Left kidney (tissue), 8 donors: ENCODE measurements at places on chromosomes 1 and 21. TPM values are rescaled to one million over a fixed set of nuclear protein-coding genes. Genes with fewer than 3 reads are reported as not detected.

Gene CCDC18
- 18.8 TPM for polyA plus RNA-seq

Gene ADGRL4
- 22.0 TPM for polyA plus RNA-seq

Gene AUNIP
- 3.4 TPM for polyA plus RNA-seq

Gene HHIPL2
- polyA plus RNA-seq, result 1.8 TPM

Gene SLC30A10
- polyA plus RNA-seq, result 0.23 TPM

Gene RHCE
- polyA plus RNA-seq, result 0.83 TPM

Gene ATP1A4
- 0.15 TPM for polyA plus RNA-seq

GRCh38 chr1:200901796-200902444, 7.2 kb downstream of the INAVA start:
- DNase-seq, result no peak

DNA sequence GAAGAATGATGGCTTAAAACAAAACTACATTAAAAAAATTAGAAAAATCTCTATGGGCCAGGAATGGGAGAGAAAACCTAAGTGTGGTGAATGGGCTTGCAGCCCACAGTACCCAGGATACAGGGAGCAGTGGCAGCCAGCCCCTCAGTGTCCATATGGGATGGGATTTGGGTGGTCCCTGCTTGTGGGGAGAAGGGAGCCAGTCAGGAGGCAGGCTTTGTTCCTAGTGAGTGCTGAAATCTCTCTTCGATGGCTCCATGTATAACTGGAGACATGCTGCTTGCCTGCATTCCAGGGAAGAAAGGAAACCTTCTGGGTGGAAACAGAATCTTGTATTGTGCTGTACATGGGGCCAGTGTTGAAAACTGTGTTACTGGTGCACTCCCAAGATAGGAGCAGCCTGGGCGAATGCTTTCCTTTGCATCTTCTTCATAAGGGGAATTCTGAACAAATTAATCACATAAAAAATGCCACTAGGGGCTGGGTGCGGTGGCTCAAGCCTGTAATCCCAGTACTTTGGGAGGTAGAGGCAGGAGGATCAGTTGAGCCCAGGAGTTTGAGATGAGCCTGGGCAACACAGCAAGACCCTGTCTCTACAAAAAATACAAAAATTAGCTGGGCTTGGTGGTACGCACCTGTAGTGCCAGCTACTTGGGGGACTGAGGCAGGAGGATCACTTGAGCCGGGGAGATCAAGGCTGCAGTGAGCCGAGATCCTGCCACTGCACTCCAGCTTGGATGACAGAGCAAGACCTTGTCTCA, 36.0 kb downstream of the PTPRU start:
- no peak for DNase-seq

DNA sequence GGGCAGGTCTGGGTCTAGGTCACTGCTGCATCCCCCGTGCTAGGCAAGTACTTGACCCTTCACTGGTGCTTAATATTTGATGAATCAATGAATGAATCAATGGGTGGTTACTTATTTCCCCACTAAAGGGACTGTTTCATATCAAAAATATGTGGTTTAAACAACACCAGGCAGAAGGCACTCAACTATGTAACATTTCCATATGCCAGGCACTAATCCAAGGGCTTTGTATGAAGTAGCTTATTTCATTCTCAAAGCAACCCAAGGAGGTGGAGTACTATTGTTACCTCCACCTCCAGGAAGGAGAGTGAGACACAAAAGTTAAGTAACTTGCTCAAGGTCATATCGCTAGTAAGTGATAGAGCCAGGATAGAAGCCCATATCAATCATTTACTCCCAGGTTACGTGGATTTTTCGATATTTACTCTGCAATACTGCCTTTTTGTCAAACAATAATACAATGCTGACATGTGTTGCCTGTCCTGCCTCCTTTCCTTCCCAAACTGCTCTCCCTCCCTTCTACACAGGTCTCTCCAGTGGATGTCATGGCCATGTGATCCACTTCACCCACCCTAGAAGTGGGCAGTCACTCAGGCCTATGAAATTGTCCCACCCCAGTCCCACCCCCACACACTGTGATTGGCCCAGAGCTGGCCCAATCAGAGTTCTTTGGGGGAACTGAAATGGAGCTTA, 142.8 kb downstream of the ETS2 start:
- no peak for DNase-seq

- no peak for DNase-seq
Measured at GRCh38 chr1:3544040-3544977, 67.0 kb downstream of the MEGF6 start.

- DNase-seq, result no peak
Measured at GRCh38 chr1:167332503-167332902, 111.8 kb downstream of the POU2F1 start.

GRCh38 chr1:200732438-200732837, 6.3 kb upstream of the CAMSAP2 start:
- DNase-seq, result no peak

DNA sequence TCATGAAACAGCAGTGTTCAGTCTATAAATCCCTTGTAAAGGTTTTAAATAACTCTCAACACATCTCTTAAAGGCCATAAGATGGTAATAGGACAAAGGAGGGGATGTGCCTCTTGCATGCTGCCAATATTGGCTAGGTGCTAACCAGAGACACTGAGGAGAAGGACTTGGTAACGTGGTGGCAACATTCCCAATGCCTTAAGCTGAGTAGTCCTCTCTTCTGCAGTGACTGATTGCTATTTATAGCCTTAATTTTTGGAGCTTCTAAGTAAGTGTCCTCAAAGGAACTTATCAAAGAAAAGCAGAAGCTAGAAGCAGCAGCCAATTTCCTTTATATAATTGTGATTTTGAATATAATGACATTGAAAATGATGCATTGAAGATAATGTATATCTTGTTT, 63.0 kb downstream of the DPT start:
- no peak for DNase-seq

DNA sequence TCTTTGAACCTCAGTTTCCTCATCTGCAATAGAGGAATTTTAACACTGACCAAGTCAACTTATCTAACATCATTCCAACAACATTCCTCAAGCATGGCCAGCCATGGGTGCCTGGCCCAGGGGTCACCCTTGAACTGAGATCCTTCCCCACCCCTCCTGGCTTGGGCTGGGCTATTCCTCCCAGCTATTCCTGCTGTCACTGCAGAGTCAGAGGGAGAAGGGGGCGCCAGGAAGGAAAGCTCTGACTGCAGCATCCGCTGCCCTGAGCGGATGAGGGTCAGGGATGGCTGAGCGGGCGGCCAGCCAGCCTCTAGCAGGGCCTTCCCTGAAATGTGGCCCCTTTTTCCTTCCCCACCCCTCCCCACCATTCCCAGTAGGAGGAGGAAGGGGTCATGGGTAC, 3.1 kb downstream of the TINAGL1 start:
- peak; percentile 47 for DNase-seq

DNA sequence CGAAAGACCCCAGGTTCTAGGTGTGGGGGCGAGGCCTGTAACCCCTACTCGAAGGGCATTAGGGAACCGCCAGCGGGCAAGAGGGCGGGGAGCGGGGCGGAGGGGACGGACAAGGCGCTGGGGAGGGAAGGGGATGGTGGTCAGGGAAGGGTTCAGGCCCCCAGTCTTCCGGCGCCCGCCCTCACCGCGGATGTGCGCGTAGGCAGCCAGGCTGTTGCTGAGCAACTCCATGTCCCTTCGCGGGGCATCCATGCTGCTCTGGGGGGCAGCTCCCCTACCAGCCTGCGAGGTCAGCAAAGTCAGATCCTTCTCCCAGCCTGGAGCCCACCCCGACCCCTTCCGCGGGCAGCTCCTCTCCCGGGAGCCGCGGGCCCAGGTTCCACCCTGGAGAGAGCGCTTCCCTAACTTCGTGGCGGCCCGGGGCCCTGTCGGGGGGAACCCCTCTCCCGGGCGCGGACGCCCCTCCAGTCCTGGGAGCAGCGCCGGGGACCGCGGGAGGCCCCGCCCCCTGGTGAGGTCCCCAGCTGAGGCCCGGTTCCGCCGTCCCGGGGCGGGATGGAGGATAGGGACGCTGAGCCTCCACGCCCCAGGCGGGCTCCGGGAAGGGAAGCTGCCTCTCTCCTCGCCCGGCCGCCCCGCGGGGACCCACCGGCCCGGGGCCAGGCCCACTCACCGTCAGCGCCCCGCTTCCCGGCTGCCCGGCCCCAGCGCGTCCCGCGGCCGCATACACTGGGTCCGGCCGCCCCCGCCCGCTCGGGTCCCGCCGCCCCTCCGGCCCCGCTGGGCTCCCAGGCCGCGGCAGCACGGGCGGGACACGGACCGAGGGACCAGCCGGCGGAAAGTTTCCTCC, 434 bp downstream of the EVA1B start:
- no peak for DNase-seq

DNA sequence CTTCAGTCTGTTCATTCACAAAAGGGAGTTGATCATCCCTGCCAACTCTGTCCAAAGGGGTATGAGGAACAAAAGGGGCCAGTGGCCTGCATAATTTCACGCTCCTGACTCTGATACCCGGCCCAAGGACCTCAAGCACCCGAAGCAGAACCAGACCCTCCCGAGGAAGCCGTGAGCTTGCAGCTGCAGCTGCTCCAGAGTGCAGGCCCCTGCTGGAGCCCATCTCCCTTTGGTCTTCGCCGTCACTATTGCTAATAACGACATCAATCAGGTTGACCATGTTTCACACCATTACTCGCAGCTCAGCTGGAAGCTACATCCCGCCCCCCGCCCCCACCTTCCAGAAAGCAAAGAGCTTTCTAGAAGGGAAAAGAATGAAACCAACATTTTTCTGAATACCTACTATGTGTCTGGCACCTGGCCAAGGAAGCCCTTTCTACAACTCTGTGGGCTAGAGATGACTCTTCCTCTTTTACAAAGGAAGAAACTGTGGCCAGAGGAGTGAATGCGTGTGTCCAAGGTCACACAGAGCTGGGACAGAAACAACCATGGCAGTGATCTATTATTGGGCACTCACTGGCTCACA, 5.5 kb downstream of the NKAIN1 start:
- DNase-seq, result no peak

- DNase-seq, result no peak
Measured at GRCh38 chr1:33849211-33849610, 14.7 kb upstream of the HMGB4 start.

DNA sequence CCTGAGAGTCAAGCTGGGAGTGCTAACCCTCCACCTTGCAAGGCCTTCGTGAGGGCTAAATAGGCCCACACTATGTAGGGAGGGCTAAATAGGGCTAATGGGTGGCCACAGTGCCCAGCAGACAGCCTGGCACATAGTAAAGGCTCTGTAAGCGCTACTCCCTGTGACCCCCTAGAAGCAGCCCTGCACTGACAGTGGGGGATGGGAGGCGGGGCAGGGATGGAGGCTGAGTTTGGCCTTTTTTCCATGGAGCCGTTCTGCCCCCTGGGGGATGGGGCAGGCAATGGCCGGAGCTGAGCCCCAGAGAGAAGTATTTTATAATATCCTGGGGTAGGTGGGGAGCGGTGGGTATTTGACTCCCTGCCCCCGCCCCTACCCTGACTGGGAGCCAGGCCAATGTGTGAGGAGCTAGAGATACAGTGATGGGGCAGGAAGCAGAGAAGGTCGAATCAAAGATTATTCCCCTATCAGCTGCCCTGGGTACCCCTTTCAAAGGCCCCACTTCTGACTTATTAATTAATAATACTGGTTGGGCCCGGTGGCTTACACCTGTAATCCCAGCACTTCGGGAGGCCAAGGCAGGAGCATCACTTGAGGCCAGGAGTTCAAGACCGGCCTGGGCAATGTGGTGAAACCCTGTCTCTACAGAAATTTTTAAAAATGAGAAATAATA, 42.3 kb downstream of the LACTBL1 start:
- DNase-seq, result no peak

DNA sequence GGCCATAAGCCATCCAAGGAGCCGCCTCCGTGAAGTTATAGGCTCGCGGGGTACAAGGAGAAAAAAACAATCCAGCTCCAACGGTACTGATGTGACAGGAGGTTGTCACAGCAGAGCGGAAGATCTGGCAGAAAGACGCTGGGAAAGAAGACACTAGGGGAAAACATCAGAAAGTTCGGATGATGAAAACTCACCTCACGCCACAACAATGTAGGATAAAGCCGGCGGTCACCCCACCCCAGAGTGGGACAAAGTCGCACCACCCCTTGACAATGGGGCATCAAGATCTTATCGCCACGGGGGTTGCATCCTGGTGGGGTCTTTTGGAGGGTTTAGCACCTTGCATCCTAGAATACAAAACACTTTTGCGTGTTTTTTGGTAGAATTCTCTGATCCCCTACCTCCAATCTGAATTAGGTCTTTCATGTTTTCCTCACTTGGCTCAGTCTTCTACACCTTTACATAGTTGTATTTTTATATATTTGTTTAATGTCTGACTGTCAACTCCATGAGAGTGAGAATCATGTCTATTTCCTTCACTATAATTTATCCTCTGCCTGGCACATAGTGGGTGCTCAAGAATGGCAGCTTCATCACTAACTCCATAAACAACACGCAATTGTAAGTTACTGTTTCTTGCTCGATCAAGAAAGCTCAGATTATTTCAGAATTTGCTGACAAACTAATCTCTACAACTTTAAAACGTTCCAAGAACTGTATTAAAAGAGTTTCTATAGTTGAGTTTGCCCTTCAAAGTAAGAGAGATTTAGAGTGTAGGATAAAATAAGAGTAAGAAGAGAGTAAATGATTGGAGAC, 611 bp upstream of the ZSWIM5 start:
- DNase-seq, result no peak

DNA sequence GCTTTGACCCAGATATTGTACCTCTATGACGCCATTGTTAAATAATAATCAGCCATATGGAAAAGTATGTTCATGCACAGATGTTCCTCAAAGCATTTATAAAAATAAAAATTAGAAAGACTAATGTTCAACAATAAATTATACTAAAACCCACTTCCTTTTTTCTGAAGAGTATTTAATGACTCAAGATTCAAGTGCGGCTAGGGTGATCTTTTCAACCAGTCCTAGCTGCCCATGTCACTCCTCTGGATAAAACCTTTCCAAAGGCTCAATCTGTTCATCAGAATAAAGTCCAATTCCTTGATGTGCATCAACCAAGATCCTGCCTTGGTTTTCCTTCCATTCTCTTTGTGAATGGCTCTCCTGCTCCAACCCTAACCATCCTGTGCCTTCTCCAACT, 292.0 kb downstream of the VAV3 start:
- no peak for DNase-seq

DNA sequence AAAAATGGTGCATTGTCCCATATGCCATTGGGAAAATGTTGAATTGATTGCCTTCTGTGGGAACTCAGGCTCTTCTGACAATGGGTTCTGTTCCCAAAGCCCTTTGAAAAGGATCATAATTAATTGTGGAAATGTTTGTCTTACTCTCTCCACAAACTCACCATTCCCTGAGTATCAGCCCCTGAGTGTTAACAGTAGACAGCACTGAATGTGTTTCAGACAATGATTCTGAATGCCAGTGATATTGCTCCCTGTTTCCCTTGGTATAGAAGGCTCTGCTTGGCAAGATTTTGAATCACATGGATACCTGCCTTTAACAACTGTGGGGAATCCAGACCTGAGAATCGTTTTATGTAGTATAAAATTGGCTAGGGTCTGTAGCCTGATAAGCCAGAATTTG, 1096.8 kb downstream of the ADGRL2 start:
- no peak for DNase-seq

GRCh38 chr1:200912737-200913407, 18.2 kb downstream of the INAVA start:
- DNase-seq, result no peak

- no peak for DNase-seq
Measured at GRCh38 chr1:3067671-3068563, 1.1 kb upstream of the PRDM16 start.
